AG08395 (cell line): ENCODE measurements at places on chromosomes 7 and 10.
A peak's percentile ranks its signal among the peaks of the same experiment; 100 is the strongest.

DNA sequence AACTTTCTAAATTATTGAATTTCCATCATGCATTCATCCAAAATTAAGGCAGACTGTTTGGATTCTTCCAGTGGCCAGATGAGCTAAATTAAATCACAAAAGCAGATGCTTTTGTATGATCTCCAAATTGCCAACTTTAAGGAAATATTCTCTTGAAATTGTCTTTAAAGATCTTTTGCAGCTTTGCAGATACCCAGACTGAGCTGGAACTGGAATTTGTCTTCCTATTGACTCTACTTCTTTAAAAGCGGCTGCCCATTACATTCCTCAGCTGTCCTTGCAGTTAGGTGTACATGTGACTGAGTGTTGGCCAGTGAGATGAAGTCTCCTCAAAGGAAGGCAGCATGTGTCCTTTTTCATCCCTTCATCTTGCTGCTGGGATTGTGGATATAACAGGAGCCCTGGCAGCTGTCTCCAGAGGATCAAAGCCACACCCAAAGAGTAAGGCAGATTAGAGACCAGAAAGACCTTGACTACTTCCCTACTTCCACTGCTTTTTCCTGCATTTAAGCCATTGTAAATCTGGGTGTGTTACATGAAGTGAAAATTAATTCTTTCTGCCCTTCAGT, 8.2 kb upstream of the CFAP69 start:
- no peak for DNase-seq

DNA sequence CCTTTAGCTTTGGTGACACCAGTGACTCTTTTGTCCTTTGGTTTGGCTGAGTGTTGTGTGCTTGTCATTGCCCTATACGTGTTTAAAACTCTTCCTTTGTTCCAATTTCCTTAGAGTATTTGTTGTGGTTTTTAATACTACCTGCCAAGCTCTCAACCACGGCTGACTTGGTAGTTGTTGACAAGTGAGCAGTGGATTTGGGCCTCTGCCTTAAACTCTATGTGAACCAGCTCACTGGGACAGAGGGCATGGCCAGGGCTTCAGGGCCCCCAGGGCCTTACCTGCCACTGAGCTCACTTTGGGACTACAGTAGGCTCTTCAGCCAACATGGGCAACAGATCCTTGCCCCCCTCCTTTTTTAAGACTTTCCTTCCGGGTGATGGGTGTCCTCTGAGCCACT, 9.6 kb upstream of the DMBT1 start:
- no peak for DNase-seq

- no peak for DNase-seq
Observed at GRCh38 chr10:131975003-131975402, 6.7 kb downstream of the BNIP3 start.

GRCh38 chr7:87471473-87471872, 4.0 kb downstream of the ABCB4 start:
- DNase-seq = no peak

DNA sequence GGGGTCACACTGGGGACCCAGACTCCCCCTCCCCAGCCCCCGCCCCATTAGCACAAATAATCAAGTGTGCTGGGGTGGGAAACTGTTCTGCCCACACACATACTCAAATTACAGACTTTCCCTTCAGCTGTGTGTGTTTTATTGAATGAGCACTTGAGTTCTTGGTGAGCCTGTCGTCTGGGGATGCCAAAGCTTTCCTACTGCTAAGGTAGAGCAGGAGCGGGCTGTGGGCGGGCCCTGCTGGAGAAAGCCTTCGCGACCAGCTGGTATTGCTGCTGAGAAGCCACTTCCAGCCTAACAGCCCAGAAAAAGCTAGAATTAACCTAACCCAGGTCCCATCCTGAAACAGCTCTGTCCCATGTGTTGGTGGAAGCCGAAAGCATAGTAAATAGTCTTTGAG, 87.0 kb upstream of the KMT2E start:
- DNase-seq = no peak

GRCh38 chr7:94145602-94146001, 141.4 kb upstream of the BET1 start:
- peak; percentile 55 for DNase-seq

DNA sequence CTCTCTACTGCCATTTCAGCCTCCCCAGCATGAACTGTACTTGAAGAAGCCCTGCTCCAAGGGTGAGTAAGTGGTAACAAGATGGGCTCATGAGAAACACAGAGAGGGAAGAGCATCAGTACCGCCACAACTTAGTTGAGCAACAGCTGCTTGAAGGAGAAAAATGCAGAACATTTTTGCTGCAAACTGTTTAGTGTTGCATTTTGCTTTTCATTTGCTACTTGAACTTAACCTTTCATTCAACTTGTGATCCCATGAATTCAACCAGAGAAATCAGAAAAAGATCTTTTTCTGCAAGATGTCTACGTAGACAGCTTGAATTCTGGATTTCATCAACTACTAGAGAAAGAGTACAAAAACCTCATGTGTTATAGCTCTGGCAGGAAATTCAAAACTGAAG, 40.7 kb downstream of the ANK3 start:
- no peak for DNase-seq

DNA sequence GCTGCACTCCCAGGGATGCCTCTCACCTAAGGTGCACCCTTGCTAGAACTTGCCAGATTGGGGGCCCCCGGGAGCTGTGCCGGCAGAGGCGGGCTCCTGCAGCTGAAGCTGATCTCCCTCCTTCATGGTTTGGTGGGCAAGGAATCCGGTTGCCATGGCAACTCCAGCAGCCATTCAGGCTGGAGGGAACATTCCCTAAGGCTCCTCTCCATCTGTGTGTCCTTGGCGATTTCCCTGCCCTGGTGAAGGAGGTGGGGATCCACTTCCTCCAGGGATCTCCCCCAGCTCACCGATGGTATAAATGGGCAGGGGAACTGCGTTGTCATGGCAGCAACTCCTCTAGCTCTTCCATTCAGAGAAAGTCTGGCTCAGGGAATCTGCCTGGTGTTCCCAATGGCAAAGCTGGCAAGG, 49.6 kb upstream of the GPR158 start:
- no peak for DNase-seq

GRCh38 chr10:126375299-126375698, 13.0 kb downstream of the ADAM12 start:
- no peak for DNase-seq

GRCh38 chr10:86252079-86252478, 114.5 kb downstream of the GRID1 start:
- no peak for DNase-seq

DNA sequence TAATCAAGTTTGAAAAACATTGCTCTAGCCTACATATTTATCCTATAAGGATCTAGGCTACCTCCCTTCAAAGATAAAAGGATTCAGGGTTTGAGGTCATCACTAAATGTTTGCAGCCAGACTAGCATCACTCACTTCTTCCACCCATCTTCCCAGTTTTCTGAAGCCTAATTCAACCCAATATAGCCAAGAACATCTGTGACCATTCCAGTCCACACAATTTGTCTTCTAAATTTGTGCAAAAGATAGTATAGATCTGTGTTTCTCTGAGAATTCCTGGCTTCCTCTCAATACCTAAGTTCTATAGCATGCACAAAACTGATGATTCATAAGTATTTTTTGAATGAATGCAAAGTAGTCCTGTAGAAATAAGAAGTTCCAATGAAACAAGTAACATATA, 103.0 kb upstream of the CDK1 start:
- no peak for DNase-seq

- no peak for DNase-seq
Observed at GRCh38 chr10:9834434-9834833, 1183.2 kb upstream of the CELF2 start.

DNA sequence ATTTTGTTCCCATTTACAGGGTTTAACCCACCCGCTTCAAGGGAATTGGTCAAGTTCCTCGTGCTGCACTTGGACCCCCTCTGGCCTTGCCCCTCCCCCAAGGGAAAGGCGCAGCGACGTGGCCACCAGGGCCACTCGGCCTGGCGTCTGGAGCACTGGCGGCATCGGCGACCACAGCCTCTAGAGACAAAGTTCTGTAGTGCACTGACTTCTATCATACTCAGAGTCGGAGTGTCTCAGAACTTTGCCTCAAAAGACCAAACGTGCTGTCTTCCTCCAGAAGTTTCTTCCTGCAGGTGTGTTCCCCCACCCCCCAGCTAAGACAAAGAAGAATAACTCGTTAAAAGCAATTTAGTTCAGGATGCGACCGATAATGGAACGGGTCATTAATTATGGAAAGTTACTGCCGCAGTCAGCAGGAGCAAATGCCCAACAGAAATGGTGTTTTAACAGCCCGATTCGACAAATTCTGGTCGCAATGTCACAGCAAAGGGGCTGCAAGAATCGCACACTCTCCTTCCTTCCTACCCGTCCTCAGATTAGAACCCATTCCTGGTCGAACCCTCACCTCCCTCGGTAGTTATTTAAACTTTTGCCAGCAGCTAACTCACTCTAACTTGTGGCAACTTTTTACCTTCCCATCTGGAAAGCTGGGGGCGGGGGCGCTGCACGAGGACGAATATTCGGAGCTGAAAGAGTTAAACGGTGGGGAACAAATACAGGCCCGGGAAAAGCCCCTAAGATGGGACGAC, 202.1 kb upstream of the NFE2L3 start:
- peak; percentile 24 for DNase-seq

GRCh38 chr10:95963991-95964389, 56.2 kb downstream of the CC2D2B start:
- no peak for DNase-seq

- no peak for DNase-seq
Observed at GRCh38 chr10:48324580-48324979, 18.1 kb downstream of the MAPK8 start.

DNA sequence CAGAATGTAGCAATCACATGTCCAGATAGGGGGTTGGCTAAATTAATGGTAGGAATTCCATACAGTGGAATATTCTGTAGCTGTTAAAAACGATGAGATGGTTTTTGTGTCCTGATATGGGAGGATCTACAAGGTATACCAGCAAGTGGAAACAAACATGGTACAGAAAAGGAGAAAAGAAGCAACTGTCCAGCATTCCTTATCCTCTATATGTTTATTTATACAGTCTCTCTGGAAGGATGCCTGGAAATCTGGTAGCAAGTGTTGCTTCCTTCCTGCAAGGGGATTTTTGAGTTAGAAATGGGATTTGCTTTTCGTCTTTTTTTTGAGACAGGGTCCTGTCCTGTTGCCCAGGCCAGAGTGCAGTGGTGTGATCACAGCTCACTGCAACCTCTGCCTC, 19.3 kb downstream of the IL15RA start:
- DNase-seq = no peak

DNA sequence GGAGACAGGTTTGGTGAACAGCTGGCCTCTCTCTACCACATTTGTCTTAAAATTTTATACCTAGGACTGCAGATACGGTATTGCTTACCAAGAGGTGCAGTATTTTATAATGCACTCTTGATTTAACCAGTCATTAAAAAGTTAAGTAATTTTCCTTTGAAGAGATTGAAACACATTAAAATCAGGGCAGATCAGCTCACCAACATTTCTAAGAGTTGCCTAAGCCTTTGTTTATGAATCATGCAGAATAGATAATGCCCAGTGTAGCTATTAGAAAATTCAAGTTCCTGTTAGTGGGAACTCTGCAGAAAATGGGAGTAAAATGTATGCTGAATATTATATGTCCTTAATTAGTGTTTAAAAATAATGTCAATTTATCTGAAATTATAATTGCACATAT, 140.2 kb upstream of the PRPS1L1 start:
- no peak for DNase-seq

- DNase-seq = no peak
Observed at GRCh38 chr7:156459582-156459981, 181.0 kb upstream of the RNF32 start.

- DNase-seq = no peak
Observed at GRCh38 chr7:142298009-142298408, 40.2 kb upstream of the PRSS58 start.

DNA sequence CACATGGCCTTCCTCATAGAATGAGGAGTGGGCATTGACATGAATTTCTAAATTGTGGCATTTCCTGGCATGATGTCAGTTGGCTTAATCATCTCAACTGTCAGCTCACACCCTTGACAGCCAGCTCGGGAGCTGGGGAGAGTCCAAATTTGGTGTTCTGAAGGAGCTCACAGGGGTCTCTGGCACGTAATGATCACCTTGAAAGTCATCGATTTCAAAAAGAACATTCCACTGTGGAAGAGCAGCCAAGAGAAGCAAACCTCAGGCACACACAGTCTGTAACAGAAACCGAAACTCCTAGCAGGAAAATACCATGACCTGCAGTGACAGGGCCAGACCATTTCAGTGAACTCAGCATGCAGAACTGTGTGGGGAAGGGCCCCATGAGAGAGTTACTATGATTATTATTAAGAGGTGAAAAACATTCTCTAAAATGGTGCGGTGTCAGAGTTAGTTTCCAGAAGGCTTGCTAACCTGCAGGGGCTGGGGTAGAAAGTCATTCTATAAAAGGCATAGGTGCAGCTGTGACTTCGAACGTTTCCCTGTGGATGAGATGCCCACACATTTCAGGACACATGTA, 26.4 kb upstream of the KLF6 start:
- peak; percentile 35 for DNase-seq

DNA sequence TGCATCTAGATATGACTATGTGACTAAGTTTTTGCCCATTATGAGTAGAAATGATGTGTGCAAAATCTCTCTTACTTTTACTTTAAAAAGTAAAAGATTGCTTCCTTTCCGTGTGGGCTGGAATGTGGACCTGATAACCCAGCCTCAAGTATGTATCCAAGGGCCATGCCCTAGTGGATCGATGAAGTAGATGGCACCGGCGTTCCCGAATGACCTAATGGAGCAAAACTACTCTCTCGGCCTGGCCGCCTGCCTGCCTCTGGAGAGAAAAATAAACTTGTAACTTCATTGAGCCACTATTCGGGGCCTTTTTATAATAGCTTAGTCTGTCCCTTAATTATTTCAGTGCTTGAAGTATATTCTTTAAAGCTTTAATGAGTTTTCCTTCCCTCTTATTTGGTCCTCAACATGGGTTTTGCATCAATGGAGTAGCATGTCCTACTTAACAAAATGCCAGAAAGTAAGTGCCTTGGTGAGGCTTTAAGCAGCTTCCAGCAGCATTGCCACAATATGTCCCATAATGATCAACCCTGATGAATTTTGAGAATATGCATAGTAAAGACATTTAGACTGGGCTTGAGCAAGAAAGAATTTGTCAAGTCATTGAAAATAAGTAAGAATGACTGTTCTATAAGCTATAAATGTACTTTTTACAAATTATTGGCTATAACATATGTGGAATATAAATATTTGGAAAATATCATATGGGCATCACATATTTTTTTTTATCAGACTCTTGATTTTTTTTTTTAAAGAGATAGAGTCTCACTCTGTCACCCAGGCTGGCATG, 61.4 kb downstream of the PLXDC2 start:
- no peak for DNase-seq

DNA sequence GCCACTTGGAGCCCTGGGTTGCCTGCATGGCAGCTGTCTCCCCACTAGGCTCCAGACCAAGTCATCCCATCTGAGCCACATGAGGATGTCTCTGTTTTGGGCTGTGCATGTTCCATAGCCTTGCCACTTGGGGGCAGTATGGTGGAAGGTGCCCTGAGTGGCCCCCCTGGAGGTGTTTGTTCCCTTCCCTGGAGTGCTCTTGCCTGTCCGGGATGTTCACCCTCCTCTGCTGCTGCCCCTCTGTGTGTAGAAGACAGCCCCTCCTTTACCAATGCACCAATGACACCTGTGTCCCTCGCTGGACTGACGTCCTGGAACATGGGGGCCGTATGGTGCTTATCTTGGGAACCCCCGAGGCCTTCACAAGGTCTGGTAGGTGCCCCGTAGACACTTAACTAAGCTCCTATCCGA, 100.2 kb downstream of the ACTR3B start:
- DNase-seq = peak; percentile 27
